ENCODE measurements at places on chromosomes 2 and 18.

DNA sequence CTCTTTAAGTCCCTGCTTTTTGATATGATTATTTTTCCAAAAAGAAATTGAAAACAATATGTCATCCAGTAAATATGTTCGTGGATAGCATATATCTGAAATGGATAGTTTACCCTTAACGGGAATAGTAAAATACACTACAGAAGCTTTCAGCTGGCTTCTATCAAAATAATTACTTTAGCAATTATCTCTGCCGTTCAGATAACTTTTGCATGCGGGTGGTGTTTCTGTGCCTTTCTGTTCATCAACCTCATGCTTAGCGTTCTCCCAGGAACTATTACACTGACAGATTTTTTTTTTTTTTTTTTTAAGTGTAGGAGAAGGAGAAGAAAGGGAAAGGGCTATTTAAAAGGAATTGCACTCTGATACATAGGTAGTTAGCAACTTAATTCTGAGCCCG, 53.6 kb downstream of the TSHZ1 start:
- no peak for DNase-seq

DNA sequence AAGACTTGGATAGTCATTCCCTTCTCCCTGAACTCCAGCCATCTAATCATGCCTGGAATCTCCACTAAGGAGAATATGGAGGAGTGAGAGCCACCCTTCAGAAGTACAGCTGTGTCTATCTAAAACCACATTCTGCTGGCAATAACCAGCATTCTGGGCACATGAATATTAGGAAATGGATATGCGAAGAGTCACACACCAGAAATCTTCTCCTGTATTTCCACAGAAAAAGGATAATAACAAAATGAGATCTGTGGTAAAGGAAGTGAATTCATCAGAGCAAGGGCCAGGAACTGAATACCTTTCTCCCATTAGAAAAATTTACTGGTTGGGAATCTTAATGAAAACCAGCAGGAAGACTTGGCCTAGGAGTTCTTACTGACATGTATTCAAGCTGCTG, 218.8 kb downstream of the SCG2 start:
- DNase-seq, result no peak

DNA sequence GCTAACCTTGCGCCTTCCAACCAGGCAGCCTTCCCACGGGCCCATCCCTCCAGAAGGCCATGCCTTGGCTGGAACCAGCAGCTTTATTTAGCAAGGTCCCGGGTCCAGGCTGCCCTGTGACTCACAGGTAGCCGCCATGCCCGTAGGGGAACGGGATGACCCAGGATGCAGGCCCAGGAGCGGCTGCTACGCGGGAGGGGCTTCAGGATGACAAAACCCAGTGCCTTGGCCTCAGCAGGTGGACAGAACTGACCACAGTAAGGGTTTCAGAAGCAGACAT, 63.3 kb downstream of the RTP5 start:
- DNase-seq, result no peak

GRCh38 chr2:220783671-220784070, 788.4 kb downstream of the EPHA4 start:
- no peak for DNase-seq

GRCh38 chr18:36692921-36693332, 135.9 kb downstream of the TPGS2 start:
- DNase-seq, result no peak

- DNase-seq, result no peak
These were observed 17.6 kb downstream of the PTPRM start for GRCh38 chr18:7584646-7585275.

- no peak for DNase-seq
These were observed 6.3 kb downstream of the B3GNT2 start for GRCh38 chr2:62202019-62202722.

- no peak for DNase-seq
These were observed 120.7 kb downstream of the ZNF521 start for GRCh38 chr18:25231327-25231691.

DNA sequence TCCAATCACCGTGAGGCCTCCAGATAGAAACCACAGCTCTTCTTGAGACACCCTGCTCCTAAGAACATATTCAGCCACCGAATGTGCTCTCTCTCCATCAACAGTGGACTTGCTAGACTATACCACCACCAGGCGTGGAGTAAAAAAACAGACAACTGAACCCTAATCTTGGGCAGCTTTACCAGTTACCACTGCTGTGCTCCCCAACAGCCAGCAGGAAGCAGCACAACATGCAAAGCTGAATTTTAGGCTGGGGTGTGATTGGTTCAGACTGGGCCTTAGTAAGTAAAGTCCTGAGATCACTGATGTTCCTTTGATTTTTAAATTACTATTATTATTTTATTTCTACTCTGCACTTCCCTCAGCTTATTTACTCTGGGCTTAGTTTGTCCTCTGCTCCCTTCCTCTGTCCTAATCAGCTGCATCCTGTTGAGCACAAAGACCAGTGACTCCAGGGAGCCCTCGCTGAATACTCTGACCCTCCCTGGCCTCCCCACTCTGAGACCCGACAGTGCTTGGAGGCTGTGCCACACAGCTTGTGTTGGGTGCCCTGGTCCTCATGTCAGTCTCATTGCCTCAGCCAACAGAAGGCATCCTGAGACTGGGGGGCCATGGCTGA, 21.9 kb downstream of the MRPL35 start:
- peak; percentile 23 for DNase-seq

- DNase-seq, result no peak
These were observed 267.8 kb downstream of the TNS1 start for GRCh38 chr2:217735034-217735433.

DNA sequence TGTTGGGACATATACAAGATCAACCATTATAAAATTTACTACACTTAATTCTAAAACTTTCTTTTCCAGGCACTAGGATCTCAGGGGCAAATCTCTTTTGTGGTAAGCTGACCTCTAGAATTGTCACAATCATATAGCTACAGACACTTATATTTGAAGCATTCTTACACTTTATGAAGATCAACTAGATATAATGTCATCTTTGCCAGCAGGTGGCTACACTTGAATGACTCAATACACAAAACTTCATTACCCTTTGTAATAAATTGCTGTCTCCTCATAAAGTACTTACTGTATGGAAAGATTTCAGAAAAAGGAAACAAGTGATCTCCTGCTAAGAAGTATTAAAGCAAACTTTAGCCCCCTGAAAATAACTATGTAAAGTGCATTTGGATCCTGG, 77.8 kb downstream of the RDH14 start:
- DNase-seq, result no peak

DNA sequence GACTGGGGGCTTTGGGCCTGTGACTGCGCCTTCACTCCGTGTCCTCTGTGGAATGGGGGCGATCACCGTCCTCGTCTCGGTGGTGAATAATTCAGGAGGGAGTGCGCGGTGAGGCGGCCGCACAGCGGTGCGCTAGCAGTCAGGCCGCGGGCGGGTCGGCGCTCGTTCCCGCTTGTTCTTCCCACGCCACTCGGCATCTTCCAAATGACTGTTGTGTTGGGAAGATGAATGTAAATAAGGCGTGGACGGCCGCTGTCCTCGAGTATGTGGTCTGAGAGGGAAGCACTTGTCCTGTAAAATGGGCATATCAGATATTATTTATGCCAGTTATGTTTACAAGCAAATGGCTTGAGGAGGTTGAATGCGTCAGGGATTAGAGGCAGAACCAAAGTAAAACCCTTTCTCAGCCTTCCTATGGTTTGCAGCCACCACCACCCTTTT, 608 bp upstream of the VPS4B start:
- DNase-seq, result no peak

DNA sequence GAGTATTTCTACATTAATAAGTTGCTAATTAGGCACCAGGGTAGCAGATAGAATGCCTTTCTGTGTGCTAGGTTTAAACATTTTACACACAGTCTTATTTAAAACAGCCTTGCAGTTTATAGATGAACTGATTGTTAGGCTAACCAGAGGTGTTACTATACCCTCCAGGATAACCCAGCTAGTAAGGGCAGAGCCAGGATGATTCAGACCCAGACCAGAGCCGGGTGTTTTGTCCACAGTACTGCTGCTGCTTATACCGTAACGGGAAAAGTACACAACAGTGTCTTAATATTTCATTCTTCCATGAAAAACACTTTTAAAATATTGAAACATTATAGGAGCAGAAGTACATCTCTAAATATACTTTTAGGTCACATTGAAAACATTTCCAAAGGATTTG, 82.7 kb downstream of the MALT1 start:
- DNase-seq, result no peak

DNA sequence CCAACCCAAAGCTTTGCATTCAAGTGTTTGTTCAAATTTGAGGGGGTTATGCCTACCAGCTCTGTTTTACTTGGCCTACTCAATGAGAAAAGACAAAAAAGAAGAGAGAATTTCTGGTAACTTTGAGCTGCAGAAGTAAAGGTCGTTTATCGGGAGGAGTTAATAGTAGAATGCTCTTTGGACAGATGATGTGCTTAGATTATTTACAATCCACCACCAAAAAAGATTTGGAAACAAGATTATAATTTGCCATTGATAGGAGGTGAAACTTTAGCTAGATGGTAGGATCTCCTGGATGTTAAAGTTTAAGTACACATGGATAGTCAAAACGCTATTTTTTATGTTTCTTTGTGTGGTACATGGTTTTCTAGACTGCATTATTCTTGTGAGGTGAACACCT, 24.9 kb upstream of the CPS1 start:
- DNase-seq, result no peak

- peak; percentile 66 for DNase-seq
These were observed 84.7 kb downstream of the EHD3 start for GRCh38 chr2:31318361-31319336.

GRCh38 chr2:37324536-37324785, 172 bp downstream of the PRKD3 start:
- peak; percentile 9 for DNase-seq

- no peak for DNase-seq
These were observed 140.4 kb upstream of the PIK3C3 start for GRCh38 chr18:41814651-41815050.

DNA sequence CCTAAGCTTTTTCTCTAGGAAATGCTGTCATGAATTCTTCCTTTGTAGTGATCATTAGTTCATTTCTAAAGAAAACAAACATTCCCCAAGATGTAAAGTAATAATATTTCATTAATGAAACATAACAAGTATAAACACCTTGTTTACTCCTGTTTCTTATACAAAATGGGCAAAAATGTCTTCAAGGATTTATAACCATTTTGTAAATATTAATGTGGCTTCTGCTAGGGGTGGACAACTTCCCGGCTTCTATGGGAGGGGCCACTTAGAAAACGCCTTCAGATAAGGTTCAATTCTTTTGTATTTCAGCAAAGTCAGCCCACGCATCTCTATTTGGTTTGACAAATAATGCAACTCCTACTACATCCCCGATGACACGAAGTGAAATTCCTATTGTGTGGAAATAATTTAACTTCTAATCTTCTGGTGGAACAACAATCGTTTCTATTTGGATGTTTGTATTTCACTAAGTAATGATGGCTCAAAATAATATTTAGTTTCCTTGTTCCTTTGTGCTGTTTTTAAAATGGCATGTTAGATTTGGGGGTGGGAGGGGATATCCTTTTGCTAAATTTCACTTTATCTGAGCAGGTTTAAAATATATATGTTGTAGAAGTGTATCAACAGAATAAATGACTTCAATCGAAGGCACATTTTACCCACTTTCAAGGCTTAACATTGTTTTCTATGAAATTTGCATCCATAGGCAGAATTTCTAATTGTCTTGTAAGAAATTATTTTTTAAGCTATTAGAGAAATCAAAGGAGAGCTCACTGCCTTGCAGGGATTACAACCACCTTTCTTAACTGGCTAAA, 14.7 kb upstream of the HOXD1 start:
- no peak for DNase-seq

DNA sequence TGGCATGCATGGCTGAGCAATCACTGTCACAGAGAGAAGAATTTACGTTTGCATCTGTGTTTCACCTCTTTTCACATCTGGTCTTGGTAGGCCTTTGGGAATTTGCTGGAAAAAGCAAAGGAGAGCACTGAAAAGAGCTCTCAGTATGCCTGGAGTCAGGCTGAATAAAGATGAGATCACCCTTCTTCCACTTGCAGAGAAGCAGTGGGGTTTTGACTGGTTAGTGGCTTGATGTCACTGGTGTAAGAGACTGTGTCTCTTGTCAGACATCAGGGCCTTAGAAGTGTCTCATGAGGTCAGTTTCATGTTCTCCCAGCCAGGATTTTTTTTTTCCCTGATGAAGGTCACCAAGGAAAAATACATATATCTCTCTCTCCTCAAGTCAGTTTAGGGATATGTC, 353.8 kb downstream of the INSIG2 start:
- no peak for DNase-seq

- no peak for DNase-seq
These were observed 266.8 kb upstream of the LYPD1 start for GRCh38 chr2:132936791-132937190.

- no peak for DNase-seq
These were observed 5.5 kb upstream of the SFT2D3 start for GRCh38 chr2:127695491-127696472.

GRCh38 chr18:40904295-40904694, 1050.7 kb upstream of the PIK3C3 start:
- DNase-seq, result no peak

DNA sequence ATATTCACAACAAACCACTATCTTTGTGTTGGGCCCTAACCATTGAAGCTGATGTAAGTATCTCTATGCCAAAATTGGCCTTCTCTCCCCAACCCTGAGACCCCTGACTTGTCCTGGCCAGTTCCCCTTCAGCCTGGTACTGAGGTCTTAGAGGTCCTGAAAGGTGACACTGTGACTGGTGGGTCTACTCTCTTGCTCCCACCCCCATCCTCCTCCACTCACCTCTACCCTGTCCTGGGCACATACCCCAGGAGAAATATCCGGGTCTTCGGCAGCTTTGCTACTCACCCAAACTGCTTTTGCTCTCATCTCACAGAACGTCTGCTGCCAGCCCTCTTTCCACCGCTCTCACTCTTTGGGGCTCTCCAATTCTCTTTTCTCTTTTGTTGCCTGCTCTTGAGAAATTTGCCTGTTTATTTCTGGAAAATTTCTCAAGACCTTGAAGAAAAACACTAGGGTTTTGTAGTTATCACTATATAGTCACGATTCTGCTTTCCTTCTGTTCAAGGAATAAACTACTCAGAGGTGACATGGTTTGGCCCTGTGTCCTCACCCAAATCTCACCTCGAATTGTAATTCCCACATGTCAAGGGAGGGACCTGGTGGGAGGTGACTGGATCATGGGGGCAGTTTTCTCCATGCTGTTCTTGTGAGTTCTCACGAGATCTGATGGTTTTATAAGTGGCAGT, 133.8 kb upstream of the PKDCC start:
- no peak for DNase-seq

- DNase-seq, result no peak
These were observed 588.6 kb downstream of the NRXN1 start for GRCh38 chr2:50443288-50443687.

GRCh38 chr2:21837168-21837960, 713.6 kb downstream of the TDRD15 start:
- DNase-seq, result peak; percentile 43

DNA sequence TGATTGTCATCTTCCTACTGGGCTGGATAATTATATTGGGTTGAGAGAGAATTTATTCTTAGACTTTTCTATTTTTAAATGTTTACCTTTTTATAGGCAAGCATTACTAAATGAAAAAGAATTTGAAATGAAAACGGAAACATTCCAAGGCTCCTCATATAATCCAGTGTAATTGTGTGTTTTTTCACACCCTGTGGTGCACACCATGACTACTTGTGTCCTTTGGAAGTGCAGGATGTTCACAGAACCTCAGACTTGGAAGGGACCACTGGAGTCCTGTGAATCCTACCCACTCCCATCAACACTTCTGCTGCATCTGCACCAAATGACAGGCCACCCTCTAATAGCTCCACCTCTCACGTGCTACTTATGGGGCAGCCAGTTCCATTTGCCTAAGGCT, 48.0 kb downstream of the NAT8 start:
- DNase-seq, result no peak

GRCh38 chr18:57095884-57096283, 51.0 kb upstream of the BOD1L2 start:
- DNase-seq, result no peak

GRCh38 chr2:113977660-113978523, 88.0 kb downstream of the ACTR3 start:
- peak; percentile 60 for DNase-seq

Data from H4 (cell line).